ENCODE measurements at places on chromosomes 6 and 20. TPM values are rescaled to one million over a fixed set of nuclear protein-coding genes. Genes with fewer than 3 reads are reported as not detected.

The SPO11 gene
- total RNA-seq = not detected

The MCCD1 gene
- total RNA-seq = not detected

The CFAP61 gene
- total RNA-seq = 0.16 TPM

The LY6G6F gene
- total RNA-seq = not detected

The HLA-DMB gene
- 2.2 TPM for total RNA-seq

The MLN gene
- not detected for total RNA-seq

The SYNGAP1 gene
- total RNA-seq = 4.2 TPM

The NKAPL gene
- total RNA-seq = not detected

The SIM1 gene
- total RNA-seq = not detected

The AURKA gene
- total RNA-seq = 105 TPM

The PRDM1 gene
- total RNA-seq = 5.6 TPM

The GMDS gene
- 8.9 TPM for total RNA-seq

The CDK5RAP1 gene
- total RNA-seq = 32.6 TPM

The ZSCAN23 gene
- total RNA-seq = not detected

The COL21A1 gene
- 0.50 TPM for total RNA-seq

The TRIM31 gene
- total RNA-seq = 1.3 TPM

The IL17F gene
- not detected for total RNA-seq

The BTN1A1 gene
- not detected for total RNA-seq

The CCN6 gene
- not detected for total RNA-seq

The EBF4 gene
- total RNA-seq = 3.9 TPM

The NSFL1C gene
- 113 TPM for total RNA-seq

The RCAN2 gene
- not detected for total RNA-seq

The MEI4 gene
- not detected for total RNA-seq

The RIN2 gene
- 22.7 TPM for total RNA-seq

The MRAP2 gene
- total RNA-seq = 1.7 TPM

The RAB44 gene
- 0.06 TPM for total RNA-seq

The GRM1 gene
- total RNA-seq = not detected

The PRKN gene
- total RNA-seq = not detected

The AFG1L gene
- total RNA-seq = 2.4 TPM

The ANKEF1 gene
- 6.0 TPM for total RNA-seq

The OPN5 gene
- total RNA-seq = not detected

The ATAT1 gene
- 4.4 TPM for total RNA-seq

The HCRTR2 gene
- total RNA-seq = not detected

The TRIM39 gene
- total RNA-seq = 8.5 TPM

The MATN4 gene
- 0.09 TPM for total RNA-seq

The HELZ2 gene
- total RNA-seq = 17.5 TPM

The TGM3 gene
- not detected for total RNA-seq
